ENCODE measurements at places on chromosomes 5 and 9. TPM values are rescaled to one million over a fixed set of nuclear protein-coding genes. Genes with fewer than 3 reads are reported as not detected.

DNA sequence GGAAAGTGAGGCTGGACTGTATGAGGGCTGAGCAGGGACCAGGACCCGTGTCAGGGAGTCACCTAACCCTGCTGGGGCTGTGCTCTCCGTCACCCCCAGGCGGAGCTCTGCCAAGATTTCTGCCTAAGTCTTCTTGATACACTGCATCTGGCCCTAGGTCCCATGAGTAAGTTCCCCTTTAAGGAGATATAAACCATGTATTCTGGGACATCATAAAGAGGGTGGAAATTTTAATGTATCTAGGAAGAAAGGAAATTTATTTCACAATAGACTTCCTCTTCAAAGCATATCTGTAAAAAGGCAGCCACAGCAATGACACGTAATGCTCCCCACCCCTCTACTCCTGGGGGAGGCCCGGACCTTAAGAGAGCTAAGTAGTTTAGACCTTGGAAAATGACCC is 183.4 kb downstream of the FBXL7 start:
- DNase-seq: no peak

Gene PCDHGB4
- 12.0 TPM for total RNA-seq

DNA sequence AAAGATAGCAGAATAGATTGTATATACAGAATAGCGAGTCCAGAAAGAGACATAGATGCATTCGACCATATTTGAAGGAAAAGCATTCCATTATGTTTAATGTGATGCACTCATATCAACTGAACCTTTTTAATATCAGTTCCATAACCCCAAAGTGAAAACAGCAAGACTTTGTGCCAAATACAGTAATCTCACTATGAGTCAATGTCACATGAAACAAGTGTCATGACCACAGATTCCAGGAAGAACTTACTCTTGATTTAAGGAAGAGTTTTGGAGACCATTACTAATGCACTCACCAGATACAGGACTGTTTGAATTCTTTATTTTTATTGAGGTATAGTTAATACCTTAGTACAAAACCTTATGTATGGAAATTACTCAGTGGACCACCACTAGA is 220.5 kb downstream of the SH3GL2 start:
- DNase-seq: peak; percentile 9

- peak; percentile 45 for DNase-seq
Observed at GRCh38 chr9:23663536-23663935, 162.5 kb downstream of the ELAVL2 start.

Gene NDUFB6
- 180 TPM for total RNA-seq

DNA sequence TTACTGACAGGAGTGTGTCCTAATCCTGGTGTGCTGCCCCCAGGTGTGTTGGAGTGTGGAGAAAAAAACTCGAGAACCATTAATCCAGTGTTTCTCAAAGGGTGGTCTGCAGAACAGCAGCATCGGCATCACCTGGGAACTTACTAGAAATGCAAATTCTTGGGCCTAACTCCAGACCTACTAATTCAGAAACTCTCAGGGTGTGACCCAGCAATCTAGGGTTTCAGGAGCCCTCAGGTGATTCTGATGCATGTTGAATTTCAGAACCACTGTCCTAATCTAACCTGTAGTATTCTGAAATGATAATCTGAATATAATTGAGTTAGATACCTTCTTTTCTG is 30.0 kb upstream of the IL6ST start:
- DNase-seq: no peak

DNA sequence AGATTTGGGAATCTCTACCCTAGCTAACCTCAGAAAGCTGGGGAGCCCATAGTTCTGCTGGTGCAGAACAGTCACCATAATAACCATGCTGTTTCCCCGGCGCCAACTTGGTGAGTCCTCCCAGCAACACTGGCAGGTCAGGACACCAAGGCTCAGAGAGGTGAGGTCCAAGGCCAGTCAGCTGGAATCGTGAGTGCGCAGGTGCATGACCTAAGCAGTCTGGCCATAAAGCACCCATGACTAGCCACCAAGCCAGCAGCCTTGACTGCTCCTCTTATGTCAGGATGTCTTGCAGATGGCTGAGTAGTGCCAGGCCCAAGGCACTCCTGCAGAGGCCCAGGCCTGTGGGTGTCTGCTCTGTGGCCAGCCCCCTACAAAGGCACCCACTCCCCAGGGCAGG is 2.6 kb downstream of the RNF44 start:
- no peak for DNase-seq

- DNase-seq: no peak
Observed at GRCh38 chr9:94168203-94169000, 84.1 kb downstream of the PTPDC1 start.

Gene NPR3
- total RNA-seq: not detected

DNA sequence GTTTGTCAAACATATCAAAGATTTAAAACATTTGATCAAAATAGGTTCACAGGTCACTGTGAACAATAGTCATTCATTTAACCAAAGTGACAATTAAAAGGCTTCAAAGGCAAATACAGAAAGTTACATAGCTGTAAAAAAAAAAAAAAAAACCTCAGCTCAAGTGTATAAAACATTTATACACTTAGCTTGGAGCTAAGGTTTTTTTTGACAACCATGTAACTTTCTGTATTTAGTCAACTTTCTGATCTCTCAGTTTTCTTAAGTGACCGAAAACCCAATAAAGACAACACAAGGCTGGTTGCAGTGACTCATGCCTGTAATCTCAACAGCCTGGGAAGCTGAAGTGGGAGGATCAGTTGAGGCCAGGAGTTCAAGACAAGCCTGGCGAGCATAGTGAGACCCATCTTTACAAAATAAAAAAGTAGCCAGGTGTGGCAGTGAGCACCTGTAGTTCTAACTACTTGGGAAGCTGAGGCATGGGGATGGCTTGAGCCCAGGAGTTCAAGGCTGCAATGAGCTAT is 16.4 kb upstream of the UBTD2 start:
- peak; percentile 58 for DNase-seq

GRCh38 chr9:114908805-114909448 is 21.5 kb downstream of the TNFSF8 start:
- DNase-seq: no peak

GRCh38 chr9:11064909-11065308 is 452.1 kb upstream of the PTPRD start:
- no peak for DNase-seq

Gene SHISAL2B
- not detected for total RNA-seq

Gene GOLM1
- total RNA-seq: 29.9 TPM

- no peak for DNase-seq
Observed at GRCh38 chr9:99051406-99051805, 53.5 kb upstream of the TGFBR1 start.

- DNase-seq: no peak
Observed at GRCh38 chr9:136018257-136019031, 57.3 kb upstream of the UBAC1 start.

GRCh38 chr9:115495052-115495635 is 377.2 kb upstream of the TNC start:
- DNase-seq: no peak

- no peak for DNase-seq
Observed at GRCh38 chr9:118938581-118938980, 430.7 kb downstream of the BRINP1 start.

Gene GRM6
- total RNA-seq: not detected

DNA sequence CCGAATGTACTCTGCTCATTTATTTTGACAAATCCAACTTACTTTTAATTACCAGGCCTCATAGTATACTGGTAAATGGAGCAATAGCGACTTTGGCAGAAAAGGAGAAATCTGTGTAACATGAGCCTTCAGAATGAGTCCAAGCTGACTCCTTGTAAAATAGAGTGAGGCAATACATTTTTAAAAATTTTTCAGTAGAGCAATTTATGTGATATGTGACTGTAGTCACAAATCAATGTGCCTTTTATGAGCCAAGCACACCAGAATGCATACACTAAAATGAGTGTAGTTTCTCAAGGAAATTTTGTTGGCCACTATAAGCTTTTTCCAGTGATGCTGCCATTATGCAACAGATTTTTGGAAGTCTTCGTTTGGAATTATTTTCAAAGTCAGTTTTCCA is 73.8 kb downstream of the SNCAIP start:
- no peak for DNase-seq

GRCh38 chr9:76756268-76756640 is 8.0 kb upstream of the PCA3 start:
- DNase-seq: peak; percentile 44

- DNase-seq: peak; percentile 74
Observed at GRCh38 chr5:150217873-150218692, 28.2 kb downstream of the SLC6A7 start.

Gene PCDHGA12
- 19.9 TPM for total RNA-seq

- no peak for DNase-seq
Observed at GRCh38 chr9:75850459-75851200, 39.8 kb upstream of the PCSK5 start.

GRCh38 chr5:118628660-118629354 is 359.5 kb downstream of the DTWD2 start:
- no peak for DNase-seq

DNA sequence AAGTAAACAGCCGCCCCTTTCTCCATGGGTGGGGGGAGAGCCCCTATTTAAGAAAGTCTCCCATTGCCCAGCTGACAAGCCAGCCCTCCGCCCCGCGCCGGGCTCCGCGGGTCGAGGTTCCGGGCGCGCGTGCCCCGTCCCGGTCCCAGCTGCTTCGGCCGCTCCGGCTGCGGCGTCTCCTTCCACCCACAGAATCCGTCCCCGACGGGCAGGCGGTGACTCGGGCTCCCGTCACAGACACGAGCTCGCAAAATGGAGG is 223 bp downstream of the NR3C1 start:
- DNase-seq: no peak

GRCh38 chr9:92942688-92943616 is 4.4 kb upstream of the FGD3 start:
- DNase-seq: no peak

- no peak for DNase-seq
Observed at GRCh38 chr5:95996904-95997723, 35.5 kb upstream of the ELL2 start.

Gene CTNND2
- not detected for total RNA-seq

Gene TMEM252
- total RNA-seq: not detected

- DNase-seq: peak; percentile 45
Observed at GRCh38 chr9:110575945-110576344, 3.6 kb downstream of the SVEP1 start.

Gene HMMR
- total RNA-seq: 70.5 TPM

- DNase-seq: peak; percentile 36
Observed at GRCh38 chr9:117720555-117720954, 16.4 kb downstream of the TLR4 start.

Gene CMYA5
- 0.12 TPM for total RNA-seq

All from RPMI7951 (cell line).